ENCODE measurements at places on chromosomes 6 and 20. TPM values are rescaled to one million over a fixed set of nuclear protein-coding genes. Genes with fewer than 3 reads are reported as not detected.

TEAD3 gene
- 60.3 TPM for total RNA-seq

PACSIN1 gene
- total RNA-seq: 1.9 TPM

CCDC28A gene
- total RNA-seq: 15.7 TPM

PREX1 gene
- total RNA-seq: 19.9 TPM

C20orf141 gene
- not detected for total RNA-seq

TRIM15 gene
- total RNA-seq: not detected

NTSR1 gene
- not detected for total RNA-seq

FOXA2 gene
- total RNA-seq: not detected

PRRT1 gene
- 2.8 TPM for total RNA-seq

ZBTB46 gene
- total RNA-seq: 10.2 TPM

PLN gene
- 89.3 TPM for total RNA-seq

DOP1A gene
- total RNA-seq: 43.1 TPM

HLA-DMA gene
- total RNA-seq: 65.3 TPM

CCN6 gene
- total RNA-seq: not detected

SPATS1 gene
- not detected for total RNA-seq

TRERF1 gene
- 24.7 TPM for total RNA-seq

SSTR4 gene
- not detected for total RNA-seq

DEFB113 gene
- total RNA-seq: not detected

TCP11 gene
- total RNA-seq: not detected

KCNQ2 gene
- total RNA-seq: not detected

GPX5 gene
- not detected for total RNA-seq

DNAH8 gene
- 0.13 TPM for total RNA-seq

OR2H1 gene
- total RNA-seq: not detected

TULP1 gene
- 0.83 TPM for total RNA-seq

BTN1A1 gene
- total RNA-seq: not detected

CBLN4 gene
- total RNA-seq: 0.16 TPM

PROCR gene
- 17.6 TPM for total RNA-seq

CCM2L gene
- total RNA-seq: 8.2 TPM

MAPK13 gene
- 70.3 TPM for total RNA-seq

TREM1 gene
- 2.2 TPM for total RNA-seq

SLC22A7 gene
- not detected for total RNA-seq

RPS21 gene
- total RNA-seq: 1,691 TPM

BEND3 gene
- total RNA-seq: 7.0 TPM

ZNF318 gene
- total RNA-seq: 14.7 TPM

FILIP1 gene
- total RNA-seq: 11.3 TPM

NKX2-2 gene
- total RNA-seq: not detected

CCN5 gene
- 1.1 TPM for total RNA-seq

TCF19 gene
- total RNA-seq: 5.9 TPM

UBD gene
- 8.8 TPM for total RNA-seq

SEMG1 gene
- not detected for total RNA-seq

SLC9A8 gene
- 35.0 TPM for total RNA-seq

STX11 gene
- 5.8 TPM for total RNA-seq

RWDD2A gene
- 2.6 TPM for total RNA-seq

ECT2L gene
- 0.18 TPM for total RNA-seq

ADRM1 gene
- total RNA-seq: 72.6 TPM

GRIK2 gene
- 1.8 TPM for total RNA-seq

PLCB4 gene
- 22.9 TPM for total RNA-seq

CALHM4 gene
- not detected for total RNA-seq
